Left kidney (tissue), 8 donors: ENCODE measurements at places on chromosomes 6 and 20. TPM values are rescaled to one million over a fixed set of nuclear protein-coding genes. Genes with fewer than 3 reads are reported as not detected.
A peak's percentile ranks its signal among the peaks of the same experiment; 100 is the strongest.

Gene NTSR1
- polyA plus RNA-seq: 1.5 TPM

Gene RIPPLY2
- polyA plus RNA-seq: not detected

DNA sequence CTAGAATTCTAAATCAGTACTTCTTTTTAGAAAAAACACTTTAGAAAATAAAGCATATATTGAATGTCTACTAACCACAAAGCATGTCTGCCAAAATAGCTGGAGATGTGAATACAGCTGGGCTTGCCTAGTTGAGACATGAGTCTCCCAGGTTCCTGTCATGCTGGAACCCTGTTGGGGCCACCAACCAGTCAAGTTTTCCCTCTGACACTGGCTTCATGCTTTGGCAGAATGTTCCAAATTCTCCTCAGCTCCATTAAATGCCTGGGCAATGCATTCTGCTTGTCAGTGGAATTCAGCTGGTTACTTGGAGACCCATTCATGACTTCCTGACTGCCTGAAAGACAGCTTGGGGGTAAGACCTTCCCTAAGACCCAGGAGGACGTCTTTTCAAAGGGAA lies 87.2 kb downstream of the PRND start:
- DNase-seq: no peak

DNA sequence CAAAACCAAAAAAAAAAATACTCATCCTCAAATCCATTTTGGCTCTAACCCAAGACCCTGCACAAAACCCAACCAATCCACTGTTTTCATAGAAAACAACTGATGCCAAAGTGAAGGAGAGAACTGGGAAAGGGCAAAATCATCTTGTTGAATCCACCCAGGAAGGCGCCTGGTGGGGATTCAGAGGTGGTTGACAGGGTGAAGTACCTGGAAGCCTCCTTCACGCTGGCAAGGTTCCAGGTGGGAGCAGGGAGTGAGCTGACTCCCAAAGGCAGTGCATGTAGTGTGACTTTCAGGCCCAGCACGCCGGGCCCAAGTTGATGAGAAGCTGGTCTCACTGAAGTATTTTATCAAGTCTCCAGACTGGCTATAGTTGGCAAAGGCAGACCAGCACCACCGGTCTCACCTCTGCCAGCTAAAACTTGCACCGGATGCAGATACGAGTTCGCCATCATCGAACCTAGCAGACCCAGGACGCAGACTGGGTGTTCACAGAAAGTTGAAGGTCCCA lies 16.5 kb downstream of the PPP1R10 start:
- no peak for DNase-seq

DNA sequence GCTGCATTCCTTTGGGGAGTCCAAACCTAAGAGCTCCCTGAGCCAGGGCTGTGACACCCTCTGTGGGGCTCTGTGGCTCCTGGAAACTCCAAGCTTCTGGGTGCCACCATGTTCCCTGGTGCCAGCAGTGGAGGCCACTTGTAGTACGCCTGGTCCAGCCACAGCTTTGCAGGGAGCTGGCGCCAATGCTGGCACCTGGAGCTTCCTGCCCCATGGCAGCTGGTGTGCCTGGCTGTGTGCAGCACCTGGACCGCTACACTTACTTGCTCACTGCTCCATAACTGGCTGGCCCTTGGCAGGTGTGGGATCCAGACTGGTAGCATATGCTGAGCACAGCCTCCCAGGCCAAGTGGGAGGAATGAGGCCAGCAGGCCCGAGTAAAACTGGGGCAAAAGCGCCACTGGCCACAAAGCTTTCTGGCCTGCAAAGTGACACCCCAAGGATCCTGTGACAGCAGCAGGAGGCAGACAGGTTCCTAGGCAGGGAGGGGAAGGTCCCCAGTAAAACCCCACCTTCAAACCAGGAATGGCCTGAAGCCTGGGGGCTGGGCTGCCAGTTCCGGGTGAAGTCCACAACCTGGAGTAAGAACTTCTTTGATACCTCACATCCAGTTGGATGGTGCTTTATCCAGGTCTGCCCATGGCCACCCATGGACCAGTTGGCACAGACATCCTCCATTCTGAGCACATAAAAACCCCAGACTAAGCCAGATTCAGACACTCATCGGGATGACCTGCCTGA lies 461.0 kb downstream of the TBC1D32 start:
- DNase-seq: no peak

Gene CAPN11
- polyA plus RNA-seq: 0.23 TPM

DNA sequence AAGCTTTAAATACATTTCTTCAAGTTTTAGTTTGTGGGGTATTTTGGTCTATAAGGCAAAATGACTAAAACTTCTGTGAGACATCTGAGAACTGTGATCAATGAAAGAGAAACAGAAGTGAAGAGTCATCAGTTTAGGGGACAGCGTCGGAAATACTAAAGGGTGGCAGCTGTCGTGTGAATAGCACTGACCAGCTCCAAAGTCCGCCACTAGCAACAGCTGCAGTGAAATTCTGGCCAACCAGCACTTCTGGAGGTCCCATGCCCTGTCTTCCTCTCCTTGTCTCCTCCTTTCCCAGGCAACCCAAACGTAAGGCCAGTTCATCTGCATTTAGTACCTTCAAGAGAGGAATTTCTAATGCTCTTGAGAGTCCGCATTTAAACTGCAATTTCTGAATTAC lies 87.5 kb downstream of the DACT2 start:
- DNase-seq: no peak

Gene KCNQ5
- polyA plus RNA-seq: 0.23 TPM

DNA sequence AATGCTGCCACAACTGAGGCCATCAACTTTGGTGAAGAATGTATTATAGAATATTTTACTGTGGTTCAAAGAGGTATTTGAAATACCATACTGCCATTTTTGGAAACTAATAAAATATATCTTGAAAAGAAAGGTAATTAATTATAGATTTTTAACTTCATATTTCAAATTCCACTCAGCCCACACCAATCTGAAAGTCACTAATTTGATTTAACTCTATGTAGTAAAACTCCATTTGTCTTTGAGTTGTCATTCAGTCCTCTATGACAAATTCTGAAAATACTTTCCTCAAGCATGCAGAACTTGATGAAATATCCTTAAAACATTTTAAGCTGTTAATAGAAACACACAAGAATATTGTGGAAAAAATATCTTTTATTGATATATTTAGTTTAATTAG lies 1196.7 kb upstream of the CITED2 start:
- no peak for DNase-seq

DNA sequence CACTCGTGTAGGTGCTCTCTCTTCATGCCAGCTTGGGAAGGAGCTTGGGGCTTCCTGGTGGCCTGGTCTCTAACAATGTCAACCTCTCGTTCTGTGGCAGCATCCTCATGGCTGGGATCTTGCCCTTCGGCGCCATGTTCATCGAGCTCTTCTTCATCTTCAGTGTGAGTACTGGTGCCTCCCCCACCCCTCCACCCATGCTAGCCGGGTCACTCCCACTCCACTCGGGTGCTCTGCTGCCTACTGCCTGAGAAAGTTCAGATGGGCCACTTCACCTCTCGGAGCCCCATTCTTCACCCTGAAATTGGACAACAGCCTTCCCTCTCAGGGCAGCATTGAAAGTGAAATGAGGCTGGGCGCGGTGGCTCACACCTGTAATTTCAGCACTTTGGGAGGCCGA lies 48.8 kb downstream of the TM9SF4 start:
- no peak for DNase-seq

Gene ABCC10
- 28.9 TPM for polyA plus RNA-seq

GRCh38 chr20:63483834-63484233 lies 11.4 kb upstream of the KCNQ2 start:
- no peak for DNase-seq

Gene LY6G6D
- not detected for polyA plus RNA-seq

Gene VSX1
- not detected for polyA plus RNA-seq

DNA sequence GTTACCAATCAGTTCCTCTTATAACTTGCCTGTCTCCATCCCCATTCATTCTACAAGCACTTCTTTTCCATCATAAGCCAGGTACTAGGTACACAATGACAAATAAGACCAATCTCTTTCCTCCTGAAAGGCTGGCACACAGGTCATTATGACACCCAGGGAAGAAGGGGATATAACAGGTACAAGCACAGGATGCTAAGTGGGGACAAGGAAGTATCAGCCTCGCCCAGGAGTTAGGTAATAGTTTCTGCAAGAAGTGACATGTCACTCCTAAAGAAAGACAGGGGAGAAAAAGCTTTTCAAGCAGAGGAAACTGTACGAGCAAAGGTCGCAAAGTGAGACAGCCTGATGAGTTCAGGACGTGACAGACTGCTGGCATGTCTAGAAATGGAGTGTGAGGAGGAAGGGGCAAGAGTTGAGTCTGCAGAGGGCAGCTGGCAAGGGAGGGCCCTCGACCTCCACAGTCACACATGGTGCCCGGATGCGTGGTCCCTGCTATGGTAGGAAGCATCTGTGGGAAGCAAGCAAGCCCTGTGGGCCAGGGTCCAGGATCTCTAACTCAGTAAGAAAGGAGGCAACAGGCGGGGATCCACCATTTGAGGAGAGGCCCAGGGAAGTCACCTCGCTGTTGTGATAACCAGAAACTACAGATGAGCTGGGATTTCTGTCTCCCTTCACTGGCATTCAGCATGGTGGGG lies 40.4 kb downstream of the GPLD1 start:
- no peak for DNase-seq

Gene DSP
- polyA plus RNA-seq: 88.8 TPM

DNA sequence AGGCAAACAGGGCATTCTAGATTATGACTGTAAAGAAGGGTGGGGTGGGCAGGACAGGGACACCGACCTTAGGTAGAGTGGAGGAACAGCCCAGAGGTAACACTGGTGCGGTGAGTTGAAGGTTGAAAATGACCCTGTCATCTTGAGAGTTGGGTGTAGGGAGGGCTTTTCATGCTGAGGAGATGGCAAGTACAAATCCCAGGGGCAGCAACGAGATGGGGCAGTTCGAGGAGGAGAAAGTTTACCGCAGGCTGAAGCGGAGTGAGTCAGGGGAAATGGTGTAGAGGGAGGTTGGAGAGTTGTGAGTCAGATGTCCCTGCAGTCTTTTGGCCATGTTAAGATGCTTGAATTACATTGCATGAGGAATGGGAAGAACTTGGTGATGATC lies 101.1 kb downstream of the HIVEP1 start:
- no peak for DNase-seq

Gene ARHGAP40
- polyA plus RNA-seq: 1.2 TPM

DNA sequence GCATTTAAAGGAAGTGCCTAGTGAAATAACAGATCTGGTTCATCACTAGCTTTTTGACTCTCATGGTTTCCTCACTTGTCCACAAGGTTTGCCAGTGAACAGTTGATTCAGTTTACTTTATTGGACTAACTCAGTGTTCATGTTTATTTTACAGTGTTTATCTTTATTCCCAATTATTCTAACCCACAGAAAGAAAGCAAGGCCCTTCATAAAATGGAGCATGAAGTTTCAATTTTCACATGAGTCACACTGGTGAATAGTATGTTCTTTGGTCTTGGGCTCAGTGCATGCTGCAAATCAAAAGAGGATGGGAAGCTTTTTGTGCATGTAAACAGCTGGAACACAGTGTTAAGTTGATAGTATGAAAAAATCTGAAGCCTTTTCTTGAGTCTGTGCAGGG lies 217.6 kb upstream of the HDDC2 start:
- no peak for DNase-seq

- peak; percentile 31 for DNase-seq
These were observed 307.6 kb downstream of the ALDH8A1 start for GRCh38 chr6:134642279-134642678.

DNA sequence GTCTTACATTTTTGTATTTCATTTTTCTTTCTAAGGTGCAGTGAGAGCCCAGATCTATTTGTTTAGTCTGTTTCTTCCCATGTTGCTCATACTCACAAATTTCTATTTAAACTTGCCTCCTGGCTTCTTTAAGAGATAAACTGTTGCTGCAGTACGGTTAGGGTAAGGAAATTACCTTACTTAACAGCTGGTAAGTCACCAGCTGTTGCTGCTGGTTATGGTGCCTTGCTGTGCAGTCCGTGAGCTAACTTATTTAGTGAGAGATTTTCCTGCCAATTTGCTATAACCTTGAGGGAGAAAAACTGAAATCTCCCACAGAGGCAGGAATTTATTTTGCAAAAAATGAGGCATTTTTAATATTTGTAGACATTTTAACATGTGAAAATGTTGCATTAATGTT lies 261.0 kb downstream of the UST start:
- DNase-seq: no peak

DNA sequence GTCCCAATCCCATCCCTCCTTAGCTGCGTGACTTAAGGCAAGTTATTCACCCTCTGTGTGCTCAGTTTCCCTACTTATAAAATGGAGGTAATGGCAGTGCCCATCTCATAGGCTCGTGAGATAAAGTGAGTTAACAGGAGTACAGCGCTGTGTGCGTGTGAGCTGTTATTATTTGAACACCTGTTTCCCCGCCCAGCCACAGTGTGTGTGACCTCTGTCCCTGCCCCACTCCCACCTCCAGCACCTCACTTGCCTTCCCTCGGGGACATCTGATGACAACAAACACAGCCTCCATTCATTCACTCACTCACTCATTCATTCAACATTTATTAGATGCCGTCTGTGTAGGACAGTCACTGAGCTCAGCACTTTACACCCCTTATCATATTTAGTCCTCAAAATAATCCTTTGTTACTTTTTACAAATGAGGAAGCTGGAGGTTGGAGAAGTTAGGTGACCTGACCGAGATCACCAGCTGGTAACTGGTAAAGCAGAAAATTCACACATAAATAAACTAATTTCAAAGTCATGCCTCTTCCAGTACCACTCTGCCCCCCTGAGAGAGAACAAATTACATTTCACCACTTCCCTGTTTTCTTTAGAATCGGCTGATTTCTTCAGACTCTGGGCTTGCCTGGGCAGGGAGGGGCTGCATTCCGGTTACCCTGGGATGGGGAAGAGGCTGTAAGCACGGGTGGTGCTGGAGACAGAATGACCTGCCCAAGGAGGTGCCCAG lies 58.6 kb downstream of the CPNE5 start:
- no peak for DNase-seq

- no peak for DNase-seq
These were observed 80.8 kb upstream of the PTPN1 start for GRCh38 chr20:50429412-50429811.

Gene WASF1
- polyA plus RNA-seq: 56.2 TPM

Gene RSPO4
- 2.3 TPM for polyA plus RNA-seq

GRCh38 chr6:128605961-128606360 lies 85.6 kb upstream of the PTPRK start:
- no peak for DNase-seq

DNA sequence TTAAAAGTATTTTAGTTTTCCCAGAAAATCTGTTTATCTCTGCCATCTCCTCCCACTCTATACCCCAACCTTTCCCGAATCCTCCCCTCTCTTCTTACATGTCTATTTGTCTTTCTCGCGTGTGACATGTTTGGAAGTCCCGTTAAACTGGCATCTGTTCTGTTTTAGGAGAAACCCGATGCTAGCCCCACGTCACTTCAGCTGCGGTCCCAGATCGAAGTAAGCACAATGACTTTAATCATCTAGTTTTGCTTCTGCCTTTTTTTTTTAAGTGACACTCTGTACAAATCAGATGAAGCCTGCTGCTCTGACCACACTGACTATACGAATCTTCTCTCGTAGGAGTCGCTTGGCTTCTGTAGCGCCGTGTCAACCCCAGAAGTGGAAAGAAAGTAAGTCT lies 97.4 kb downstream of the SASH1 start:
- DNase-seq: peak; percentile 35

- no peak for DNase-seq
These were observed 150.1 kb downstream of the FARS2 start for GRCh38 chr6:5411414-5411813.

Gene HDGFL1
- not detected for polyA plus RNA-seq

GRCh38 chr20:9258901-9259300 lies 190.0 kb downstream of the PLCB4 start:
- no peak for DNase-seq
